ENCODE measurements at places on chromosomes 11 and 22.

DNA sequence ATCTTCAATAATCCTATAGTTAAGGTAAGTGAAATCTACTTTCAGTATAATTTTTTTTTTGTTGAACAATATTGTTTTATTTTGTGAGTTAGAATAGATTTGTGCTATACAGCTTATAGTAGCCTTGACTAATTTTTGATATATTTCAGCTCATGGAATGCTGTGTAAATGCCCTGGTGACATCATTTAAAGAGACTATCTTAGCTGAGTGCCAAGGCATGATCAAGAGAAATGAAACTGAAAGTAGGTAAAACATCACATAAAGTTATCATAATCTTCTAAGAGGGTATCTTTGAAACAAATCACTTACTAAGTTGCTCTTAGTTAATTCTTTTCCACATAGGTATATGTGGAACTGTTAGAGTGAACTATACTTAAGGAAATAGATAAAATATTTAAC, 51.4 kb upstream of the ACAT1 start:
- no peak for DNase-seq

DNA sequence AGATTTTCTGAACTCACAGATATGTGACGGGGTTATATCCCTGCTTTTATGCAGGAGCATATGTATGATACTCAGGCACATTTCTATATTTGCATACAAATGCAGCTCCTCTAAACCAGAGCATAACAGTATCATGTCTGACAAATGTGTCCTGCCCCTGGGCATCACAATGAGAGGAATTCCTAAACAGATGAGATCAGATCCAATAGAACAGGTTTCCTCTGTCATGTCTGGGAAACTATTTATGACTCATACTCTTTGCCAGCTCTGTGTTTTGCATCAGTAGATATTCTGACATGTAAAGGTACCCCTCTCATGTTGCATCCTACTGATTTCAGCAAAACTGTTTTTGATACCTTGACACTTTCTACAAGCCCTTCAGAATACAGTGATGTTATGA, 29.4 kb downstream of the SYT9 start:
- peak; percentile 4 for DNase-seq

DNA sequence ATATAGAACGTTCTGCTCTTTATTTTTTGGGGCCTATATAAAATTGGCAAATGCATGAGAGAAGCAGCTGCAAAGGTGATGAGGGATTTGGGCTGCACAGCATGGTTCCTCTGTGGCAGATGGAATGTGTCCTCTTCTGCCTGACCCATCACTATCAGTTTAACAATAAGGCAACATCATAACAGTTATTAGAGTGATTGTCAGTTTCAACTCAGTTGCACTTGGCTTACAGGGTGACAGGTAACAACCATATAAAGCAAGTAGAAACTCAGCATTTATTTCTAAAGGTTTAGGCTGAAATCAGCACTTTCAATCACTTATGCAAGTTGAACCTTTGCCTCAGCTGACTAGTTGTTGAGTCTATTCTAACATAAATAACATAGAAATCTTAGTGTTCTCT, 935.4 kb upstream of the CHORDC1 start:
- no peak for DNase-seq

DNA sequence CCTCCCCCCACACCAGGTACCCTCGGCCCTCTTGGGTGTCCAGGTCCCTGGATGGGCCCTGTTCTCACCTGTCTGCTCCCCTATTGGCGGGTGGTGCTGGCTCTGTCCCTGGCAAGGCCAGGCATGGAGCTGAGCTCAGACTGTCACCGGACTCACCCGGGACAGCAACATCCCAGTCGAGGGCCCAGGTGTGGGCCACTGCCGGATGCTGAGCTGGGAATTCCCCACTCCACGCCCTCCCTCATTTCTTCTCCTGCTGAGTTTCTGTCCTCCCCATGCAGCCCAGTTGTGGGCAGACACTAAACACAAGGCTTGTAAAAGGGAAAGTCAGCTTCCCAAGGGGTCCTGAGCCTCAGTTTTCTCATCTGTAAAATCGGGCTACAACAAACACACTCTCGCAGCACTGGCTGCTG, 2.0 kb upstream of the AP5B1 start:
- no peak for DNase-seq

GRCh38 chr22:32994041-32994830, 63.9 kb downstream of the SYN3 start:
- no peak for DNase-seq

DNA sequence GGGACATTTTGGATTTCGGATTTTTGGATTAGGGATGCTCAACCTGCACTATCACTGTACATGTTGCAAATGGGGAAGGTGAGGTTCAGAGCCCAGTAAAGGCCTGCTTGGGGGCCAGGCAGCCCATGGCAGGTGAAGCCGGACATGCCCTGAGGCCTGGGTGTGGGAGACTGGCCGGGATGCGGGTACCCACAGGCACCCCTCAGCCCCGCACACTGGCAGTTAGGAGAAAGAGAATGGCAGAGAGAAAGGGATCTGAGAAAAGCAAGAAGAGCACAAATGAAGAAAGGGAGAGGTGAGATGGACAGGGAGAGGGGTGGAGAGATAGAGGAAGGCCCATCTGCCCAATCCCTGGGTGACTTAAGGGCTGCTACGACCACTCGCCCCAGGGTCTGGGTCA, 52.8 kb downstream of the SCGB1A1 start:
- DNase-seq = no peak

- peak; percentile 85 for DNase-seq
Observed at GRCh38 chr22:30390974-30391691, 3.9 kb upstream of the RNF215 start.

DNA sequence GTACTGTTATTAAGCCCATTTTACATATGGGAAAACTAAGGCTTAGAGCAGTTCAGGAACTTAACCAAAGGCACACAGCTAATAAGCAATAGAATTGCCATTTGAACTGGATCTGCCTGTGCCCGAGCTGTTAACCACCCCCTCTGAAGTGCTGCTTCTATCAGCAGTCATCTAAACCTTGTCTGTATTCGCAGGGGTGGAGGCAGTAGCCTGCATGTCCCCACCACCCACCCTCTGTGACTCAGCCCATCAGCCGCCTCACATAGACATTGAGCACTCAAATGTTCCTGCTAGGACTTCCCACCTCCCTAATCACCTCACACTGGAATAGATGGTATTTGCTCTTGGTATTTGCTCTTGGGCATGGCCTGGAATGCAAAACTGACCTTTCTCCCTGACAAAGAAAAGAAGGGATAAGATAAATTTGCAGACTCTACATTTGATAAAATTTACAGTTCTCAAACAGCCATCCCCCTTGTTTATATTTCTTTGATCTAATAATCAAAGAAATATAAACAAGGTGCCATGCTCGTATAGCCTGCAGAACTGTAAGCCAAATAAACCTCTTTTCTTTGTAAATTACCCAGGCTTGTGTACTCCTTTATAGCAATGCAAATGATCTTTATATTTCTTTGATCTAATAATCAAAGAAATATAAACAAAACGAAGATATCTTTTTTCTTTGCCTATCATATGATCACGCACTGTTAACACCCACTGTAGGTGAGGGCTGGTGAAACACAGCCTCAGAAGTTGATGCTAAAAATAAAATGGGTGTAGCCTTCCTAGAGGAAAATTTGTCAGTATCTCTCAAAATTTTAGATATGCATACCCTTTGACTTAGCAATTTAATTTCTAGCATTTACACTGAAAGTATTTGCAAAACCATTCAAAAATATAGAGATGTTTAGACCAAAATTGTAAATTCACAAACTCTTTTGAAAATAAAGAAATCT, 15.9 kb downstream of the DKK3 start:
- peak; percentile 84 for DNase-seq

DNA sequence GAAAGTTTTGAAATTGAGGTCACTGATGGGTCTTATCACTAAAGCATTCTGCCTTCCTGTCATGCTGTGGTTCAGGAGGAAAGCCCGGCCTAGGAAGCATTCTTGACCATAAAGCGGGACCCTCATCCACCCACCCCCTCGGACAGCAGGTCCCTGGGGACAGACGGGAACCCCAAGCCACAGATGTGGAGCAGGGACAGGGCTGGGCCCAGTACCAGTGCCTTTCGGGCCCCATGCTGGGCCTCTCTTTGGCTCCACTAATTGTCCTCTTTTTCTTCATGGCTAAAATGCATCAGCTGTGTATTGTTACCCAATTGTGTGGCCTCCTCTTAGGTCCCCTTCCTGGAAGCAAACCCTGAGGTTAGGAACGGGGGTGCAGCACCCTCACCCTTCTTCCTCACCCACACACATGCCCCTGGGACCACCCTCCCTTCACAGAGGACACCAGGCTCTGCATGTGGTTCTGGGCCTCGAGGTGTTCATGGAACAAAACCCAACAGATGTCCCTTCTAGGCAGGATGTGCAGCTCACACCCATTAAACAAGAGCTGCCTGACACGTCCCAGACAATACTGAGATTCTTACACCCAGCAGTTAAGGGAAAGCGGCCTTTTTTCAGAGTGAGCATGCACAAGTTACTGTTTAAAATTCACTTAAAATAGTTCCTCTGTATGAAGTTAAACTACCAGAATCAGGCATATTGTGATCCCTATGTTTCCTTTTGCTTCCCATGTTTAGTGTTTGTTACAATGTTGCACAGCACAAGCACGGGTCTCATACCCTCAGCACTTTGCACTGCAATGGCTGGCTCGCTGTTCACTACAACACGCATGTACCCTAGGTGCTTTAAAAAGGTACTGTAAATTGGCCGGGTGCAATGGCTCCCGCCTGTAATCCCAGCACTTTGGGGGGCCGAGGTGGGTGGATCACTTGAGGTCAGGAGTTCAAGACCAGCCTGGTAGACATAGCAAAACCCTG, 807.6 kb downstream of the BRD1 start:
- no peak for DNase-seq

DNA sequence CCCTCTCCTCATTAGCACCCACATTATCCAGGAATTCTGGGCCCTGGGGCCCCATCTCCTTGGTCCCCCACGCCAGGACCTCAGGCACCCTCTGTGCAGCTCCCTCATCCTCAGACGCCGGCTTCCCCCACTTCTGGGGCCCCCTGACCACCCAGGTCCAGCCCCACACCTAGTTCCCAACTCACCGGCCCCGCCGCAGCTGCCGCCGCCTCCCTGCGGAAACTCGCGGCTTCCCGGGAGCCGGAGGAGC, at the start of gene PCSK7:
Gene PCSK7, minus strand, starts transcription at position 232 of the 250 bp plus-strand sequence. CDS start 2,229 bp downstream, outside the sequence.
- DNase-seq = peak; percentile 44

DNA sequence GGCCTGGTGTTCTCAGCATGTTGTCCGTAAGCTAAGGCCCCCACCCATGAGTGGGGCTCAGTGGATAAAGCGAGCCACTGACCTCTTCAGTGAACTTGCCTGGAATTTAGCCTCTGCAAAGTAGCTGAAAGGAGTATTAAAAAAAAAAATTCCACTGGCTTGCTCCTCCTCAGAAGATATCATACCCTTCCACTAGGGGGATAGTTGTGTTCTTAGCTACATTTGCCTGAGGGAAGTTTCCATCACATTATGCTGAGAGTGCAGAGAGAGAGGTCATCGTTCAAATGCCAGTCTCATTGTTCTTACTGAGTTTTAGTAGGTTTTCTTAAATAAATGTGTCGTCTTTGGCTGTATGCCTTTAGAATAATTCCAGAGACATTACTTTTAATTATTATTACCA, 879.7 kb downstream of the JRKL start:
- DNase-seq = peak; percentile 13

- DNase-seq = no peak
Observed at GRCh38 chr11:62556108-62556874, 9.7 kb upstream of the AHNAK start.

DNA sequence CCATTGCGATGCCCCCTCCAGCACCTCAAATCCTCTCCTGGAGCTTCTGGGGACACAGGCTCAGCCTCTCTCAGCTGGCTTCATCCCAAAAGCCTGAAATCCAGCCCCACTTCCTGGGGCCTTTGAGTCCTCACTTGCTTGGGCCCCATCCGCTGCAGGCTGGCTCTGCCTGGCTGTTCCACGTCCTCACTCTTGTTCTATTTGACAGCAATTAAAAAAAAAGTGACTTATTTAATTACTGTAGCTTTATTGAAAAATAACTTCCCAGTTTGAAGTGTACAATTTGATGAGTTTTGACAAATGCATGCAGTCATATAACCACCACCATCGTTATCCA, 27.2 kb downstream of the PARVG start:
- DNase-seq = no peak

DNA sequence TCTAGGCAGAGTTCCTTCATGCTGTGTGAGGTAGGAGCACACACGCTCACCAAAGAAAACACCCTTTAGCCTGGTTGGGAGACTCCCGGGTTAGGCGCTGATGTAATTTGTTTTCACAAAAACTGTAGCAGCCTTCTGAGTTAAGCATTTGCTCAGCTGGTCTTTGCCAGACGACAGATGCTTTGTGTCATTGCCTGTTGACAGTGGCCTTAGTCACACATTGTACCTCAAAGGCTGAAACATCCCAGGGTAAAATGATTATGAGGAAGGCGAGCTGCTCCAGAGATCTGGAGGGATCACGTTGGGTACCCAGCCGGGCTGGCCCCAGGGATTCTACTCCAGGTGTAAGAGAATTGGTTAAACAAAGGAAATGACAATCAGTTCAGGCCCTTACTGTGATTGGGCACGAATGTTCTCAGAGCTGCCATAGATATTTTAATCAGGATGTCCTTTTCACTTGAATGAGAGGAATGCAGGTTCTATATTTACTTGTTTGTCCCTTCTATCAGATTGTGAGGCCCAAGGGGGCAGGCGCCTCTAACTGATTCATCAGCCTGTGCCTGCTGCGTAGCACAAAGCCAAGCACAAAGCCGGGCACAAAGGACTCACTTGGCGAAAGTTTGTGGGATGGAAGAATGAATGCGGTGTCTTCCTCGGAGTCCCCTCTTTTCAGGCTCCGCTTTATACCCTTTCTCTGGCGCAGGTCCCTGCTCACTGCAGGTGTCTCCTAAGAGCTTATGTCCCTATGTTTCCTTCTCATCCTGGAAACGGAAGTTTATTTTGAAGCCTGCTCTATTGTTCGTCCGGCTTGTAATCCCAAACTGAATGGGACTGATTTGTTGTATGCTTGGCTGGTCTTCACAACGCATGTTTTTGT, 47.1 kb downstream of the ADM start:
- DNase-seq = peak; percentile 89

GRCh38 chr22:48827268-48827846, 1000.3 kb downstream of the BRD1 start:
- DNase-seq = no peak

DNA sequence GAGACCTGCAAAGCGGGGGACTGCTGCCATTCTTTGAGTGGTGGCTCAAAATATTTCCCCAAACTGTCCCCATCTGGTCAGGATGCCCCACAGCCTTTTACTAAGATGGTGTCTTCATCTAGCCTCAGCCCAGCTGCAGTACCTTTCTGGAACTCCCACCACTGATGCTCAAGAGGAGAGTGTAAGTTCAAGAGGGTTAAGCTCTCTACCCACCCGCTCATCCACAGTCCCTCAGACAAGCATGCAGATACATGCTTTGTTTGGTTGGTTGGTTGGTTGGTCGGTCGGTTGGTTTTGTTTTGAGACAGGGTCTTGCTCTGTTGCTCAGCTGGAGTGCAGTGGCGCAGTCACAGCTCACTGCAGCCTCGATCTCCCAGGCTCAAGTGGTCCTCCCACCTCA, 14.5 kb upstream of the CAVIN3 start:
- DNase-seq = no peak

DNA sequence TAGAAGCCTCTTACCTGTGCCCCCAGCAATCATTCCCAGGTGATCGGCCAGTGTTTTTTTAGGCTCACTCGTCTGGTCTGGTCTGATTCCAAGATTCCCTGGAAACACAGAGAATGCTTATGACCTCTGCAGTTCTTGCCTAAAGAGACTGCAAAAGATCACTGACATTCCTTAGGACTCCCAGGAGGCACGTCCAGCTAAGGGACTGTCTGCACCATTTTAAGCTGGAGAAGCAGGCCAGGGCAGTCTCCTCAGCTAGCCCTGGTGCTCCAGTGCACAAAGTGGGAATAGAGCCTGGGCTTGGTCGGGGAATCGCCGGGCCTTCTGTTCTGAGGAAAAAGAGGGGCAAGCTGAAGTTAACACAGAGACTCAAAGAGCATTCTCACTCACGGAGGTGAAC, 4.8 kb downstream of the CYB5R2 start:
- DNase-seq = no peak
